Type B pancreatic cell (in vitro differentiated cells): ENCODE measurements at places on chromosomes 5 and 9.

DNA sequence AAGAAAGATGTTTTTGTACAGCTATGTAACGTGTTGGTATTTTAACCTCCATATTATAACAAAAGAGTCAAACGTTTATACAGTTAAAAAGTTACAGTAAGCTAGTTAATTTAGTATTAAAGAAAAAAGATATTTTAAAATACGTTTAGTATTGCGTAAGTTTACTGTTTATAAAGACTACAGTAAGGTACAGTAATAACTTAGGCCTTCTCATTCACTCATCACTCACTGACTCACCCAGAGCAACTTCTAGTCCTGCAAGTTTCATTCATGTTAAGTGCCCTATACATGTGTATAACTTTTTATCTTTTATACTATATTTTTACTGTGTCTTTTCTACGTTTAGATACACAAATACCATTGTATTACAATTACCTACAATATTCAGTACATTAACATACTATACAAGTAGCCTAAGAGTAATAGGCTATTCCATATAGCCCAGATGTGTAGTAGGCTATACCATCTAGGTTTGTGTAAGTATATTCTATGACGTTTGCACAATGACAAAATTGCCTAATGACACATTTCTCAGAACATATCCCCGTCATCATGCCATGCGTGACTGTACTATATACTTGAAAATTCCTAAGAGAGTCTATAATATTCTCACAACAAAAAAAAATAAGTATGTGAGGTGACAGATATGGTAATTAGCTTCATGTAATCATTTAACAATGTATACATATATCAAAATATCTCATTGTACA, 33.8 kb downstream of the ERP44 start:
- DNase-seq: no peak

DNA sequence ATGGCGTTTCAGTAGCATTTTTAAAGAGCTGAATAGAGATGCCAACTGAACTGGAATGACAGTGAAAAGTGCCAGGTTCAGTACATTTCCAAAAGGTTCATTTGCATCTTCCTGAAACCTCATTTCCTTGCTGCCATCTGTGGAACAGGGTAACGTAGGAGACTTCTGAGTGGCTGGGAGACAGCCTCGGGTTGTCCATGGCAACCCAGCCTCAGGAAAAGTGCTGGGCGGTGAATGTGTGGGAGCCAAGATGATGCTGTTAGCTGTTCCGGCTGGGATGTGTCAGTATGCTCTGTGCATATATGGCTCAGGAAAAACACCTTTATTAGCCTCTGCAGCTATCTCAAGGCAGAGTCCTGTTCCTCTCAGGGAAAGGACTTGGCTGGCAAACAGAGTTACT, 87.5 kb downstream of the KLHL3 start:
- no peak for DNase-seq

- DNase-seq: no peak
These were observed 478.1 kb upstream of the SMC2 start for GRCh38 chr9:103615994-103616393.

- DNase-seq: no peak
These were observed 31.1 kb downstream of the ERAP1 start for GRCh38 chr5:96776621-96777020.

GRCh38 chr9:136703276-136703860, 9.0 kb upstream of the DIPK1B start:
- no peak for DNase-seq

- DNase-seq: no peak
These were observed 171.0 kb upstream of the TUT7 start for GRCh38 chr9:86525182-86525581.

- no peak for DNase-seq
These were observed 26.4 kb downstream of the GGTA1 start for GRCh38 chr9:121473229-121473628.

GRCh38 chr9:112601636-112602035, 115.0 kb downstream of the KIAA1958 start:
- DNase-seq: no peak

GRCh38 chr9:115633104-115633503, 515.1 kb upstream of the TNC start:
- DNase-seq: no peak

- no peak for DNase-seq
These were observed 23.8 kb upstream of the ZNF622 start for GRCh38 chr5:16489322-16489791.

DNA sequence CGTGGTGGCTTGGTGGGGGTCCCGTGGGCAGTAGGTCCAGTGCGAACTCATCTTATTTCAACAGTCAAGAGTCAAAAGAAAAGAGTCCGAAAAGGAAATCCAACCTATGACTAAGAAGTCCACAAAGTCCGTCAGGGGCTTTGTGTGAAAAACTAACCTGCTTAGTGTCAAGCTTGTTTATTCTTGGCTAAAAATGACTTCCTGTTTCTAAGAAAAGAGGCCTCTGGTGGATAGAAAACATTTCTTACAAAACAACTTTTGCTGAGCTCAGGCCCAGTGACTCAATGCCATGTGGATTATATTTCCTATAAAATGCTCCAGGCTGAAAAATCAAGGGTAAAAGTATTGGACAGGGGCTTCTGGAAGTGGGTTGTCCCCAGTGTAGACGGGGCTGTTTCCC, 105.9 kb downstream of the GADD45G start:
- no peak for DNase-seq

- no peak for DNase-seq
These were observed 64.1 kb upstream of the GOLM1 start for GRCh38 chr9:86163503-86163902.

GRCh38 chr9:93036887-93037475, 21.5 kb upstream of the SUSD3 start:
- no peak for DNase-seq
